GM19239 (cell line): ENCODE measurements at places on chromosomes 13 and 19.
A peak's percentile ranks its signal among the peaks of the same experiment; 100 is the strongest.

DNA sequence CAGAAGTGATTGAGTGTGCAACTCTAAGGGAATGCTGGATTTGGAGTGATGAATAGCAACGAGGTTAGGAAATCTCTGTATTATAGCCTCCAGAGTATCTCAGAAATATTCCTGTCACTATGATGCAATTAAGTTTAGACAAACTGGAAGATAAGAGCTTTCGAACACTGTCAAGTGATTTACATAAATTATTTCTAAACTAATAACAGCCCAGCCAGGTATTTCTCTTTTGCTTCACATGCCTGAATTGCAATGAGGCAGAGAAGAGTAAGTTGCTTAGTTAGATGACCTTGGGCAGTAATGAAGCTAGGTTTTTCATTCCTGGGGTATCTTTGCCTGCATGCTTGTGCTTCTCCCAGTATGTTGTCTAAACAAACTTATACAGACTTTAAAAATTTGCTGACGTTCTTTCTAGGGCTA, 134.5 kb downstream of the LMO7 start:
- no peak for DNase-seq

DNA sequence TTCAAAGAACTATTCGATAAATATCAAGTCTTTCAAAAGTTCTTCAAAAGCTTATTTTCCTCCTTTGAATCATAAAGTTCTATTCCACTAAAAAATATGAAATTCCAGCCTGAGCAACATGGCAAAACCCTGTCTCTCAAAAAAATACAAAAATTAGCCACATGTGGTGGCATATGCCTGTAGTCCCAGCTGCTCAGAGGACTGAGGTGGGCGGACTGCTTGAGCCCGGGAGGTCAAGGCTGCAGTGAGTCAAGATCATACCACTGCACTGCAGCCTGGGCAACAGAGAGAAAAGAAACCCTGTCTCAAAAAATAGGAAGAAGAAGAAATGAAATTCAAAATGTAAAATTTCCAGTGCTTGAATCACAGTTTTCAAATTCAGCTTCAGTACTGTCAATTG, 24.6 kb downstream of the CAB39L start:
- DNase-seq = no peak

GRCh38 chr13:38900188-38900587, 90.4 kb downstream of the STOML3 start:
- DNase-seq = no peak

GRCh38 chr19:41352609-41353465, 885 bp downstream of the TGFB1 start:
- DNase-seq = peak; percentile 62

DNA sequence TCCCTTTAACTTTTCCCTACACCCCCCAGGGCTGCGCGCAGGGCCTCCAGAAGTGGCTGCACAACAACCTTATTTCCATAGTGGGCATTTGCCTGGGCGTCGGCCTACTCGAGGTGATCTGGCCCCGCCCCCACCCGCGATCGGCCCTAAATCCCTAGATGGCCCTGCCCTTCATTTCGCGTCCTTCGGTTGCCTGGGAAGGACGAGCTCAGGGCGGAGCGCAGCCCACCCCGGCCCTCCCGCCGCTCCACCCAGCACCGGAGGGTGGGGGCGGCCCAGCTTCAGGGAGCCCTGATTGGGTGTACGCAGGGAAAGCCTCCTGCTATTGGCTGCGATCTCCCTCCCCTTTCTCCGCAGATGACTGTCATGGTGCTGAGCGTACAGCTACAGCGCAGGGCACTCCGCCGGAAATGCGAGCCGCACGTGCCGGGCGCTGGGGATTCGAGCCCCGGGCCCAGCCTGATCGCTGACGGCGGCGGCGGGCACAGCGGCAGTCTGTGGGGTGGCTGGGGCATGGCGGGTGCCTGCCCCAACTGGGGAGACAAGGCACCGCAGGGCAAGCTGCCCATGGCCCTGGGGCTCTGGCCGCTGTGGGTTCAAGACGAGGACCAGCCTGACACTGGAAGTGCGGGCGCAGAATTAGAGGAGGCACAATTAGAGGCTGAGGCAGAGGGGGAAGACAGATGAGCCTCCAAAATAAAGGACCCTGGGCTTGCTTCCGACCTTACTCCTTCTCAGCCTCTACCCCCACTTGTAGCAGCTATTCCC, 4.3 kb downstream of the CD37 start:
- DNase-seq = no peak

DNA sequence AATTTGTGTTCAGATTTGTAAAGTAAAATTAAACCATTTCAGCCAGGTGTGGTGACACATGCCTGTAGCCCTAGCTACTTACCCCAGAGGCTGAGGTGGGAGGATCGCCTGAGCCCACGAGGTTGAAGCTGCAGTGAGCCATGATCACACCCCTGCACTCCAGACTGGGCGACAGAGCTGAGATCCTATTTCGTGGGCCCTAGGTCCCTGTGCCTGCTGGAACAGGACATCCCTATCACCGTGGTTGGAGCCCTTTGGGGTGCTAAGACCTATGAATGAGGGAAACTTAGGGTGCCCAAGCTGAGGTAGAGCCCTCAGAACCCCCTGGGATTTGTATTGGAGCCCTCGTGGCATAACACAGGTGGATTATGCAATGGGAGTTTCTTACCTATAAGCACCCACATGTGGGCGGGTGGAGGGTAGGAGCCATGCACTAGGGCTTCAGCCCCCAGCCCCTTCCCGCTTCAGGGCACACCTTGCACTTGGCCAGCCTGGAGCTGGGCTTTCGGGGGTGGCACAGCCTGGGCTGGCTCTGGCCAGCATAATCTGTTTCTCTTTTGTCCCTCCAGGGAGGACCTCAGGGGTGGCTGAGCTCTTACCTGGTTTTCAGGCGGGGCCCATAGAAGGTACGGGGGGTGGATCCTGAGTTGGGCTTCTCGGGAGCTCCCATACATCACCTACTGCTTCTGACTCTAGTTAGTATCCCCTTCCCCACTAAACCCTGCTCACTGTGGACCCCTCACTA, 7.2 kb upstream of the USF2 start:
- DNase-seq = no peak

GRCh38 chr13:74732736-74733385, 598.7 kb upstream of the KLF12 start:
- DNase-seq = no peak

DNA sequence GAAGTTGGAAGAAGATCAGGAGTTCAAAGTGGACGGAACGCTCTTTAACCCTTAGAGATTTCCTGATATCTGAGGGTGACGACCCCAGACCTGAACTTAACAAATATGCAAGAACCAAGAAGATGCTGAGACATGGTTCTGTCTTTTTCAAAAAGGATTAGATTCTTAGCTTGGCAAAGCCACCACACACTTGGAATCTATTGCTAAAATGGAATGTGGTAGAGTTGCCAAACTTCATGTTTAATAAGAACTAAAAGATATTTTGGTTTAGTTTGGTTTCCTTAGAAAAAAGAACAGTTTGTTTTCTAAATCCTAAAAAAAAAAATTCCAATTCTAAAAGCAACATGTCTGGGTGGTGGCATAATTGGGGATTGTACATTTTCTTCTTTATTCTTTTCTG, 29.5 kb downstream of the UNC13A start:
- DNase-seq = no peak

- DNase-seq = no peak
These were observed 30.9 kb downstream of the C19orf47 start for GRCh38 chr19:40317338-40317737.

DNA sequence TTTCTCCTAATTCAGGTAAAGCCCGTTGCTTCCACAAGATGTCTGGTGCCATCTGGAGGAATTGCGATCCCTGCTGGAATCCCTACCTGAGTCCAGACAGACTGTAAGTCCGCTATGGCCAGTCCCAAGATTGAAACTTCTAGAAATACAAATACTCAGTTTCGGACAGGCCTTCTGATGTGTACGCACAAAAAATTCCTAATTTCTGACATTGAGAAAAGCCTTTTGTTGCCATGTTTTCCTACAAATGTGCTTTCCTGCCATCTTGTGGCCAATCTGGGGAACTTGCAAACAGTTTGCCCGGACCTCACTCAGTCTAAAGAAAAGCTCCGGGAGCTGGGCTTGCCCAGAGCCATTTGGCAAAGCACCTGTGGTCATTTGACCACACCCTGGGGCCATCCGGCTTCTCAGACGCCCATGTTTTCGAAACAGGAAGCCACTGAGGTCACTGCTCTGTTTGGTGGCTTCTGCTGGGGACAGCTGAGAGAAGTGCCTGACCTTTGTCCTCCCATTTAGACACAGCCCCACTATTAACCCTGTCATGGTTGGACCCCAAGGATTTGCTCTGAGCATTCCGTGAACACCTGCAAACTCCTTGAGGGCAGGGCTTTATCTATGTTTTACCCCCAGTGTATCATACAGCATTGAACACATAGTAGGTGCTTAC, 79.4 kb downstream of the SLC15A1 start:
- DNase-seq = peak; percentile 63

GRCh38 chr13:73673931-73674330, 460.3 kb downstream of the KLF12 start:
- no peak for DNase-seq

DNA sequence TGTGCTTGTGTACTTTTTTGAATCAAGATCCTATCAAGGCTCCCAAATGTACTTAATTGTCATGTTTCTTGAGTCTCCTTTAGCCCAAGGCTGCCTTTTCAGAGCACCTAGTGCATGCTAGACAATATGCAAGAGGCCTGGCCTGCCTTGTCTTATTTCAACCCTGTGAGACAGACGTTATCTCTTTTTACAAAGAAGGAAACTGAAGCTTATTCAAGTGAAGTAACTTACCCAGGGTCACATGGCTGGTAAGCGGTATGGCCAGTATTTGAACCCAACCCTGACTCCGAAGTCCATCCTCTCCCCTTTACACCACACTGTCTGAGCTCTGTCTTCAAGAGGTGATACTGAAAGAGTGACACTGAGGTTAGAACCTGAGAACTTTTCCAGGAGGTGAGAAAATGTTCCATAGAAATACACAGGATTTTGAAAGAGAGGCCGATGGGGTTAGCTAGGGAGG, 505.1 kb downstream of the FOXO1 start:
- no peak for DNase-seq

GRCh38 chr13:45082964-45083363, 37.3 kb upstream of the GTF2F2 start:
- DNase-seq = no peak

GRCh38 chr19:15274477-15274876, 42.2 kb upstream of the EPHX3 start:
- no peak for DNase-seq

GRCh38 chr19:752652-753517, 2.0 kb downstream of the MISP start:
- DNase-seq = no peak

DNA sequence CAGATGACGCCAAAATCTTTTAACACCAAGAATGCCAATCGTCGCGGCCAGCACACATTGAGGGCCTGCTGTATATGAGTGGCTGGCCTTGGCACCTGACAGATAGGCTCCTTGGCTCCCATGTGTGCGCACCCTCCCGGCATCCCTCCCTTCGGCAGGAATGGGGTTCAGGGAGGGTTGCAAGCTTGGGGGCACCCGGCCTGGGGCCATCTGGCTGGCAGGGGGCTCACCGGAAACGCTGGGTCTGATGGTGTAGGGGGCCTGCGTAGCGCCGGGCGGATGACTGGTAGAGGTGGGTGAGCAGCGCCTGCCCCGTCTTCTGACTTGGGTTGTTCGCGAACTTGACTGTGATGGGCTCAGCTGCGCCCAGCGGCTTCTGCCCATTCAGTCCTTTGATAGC, 22.4 kb downstream of the PRKCSH start:
- DNase-seq = no peak

DNA sequence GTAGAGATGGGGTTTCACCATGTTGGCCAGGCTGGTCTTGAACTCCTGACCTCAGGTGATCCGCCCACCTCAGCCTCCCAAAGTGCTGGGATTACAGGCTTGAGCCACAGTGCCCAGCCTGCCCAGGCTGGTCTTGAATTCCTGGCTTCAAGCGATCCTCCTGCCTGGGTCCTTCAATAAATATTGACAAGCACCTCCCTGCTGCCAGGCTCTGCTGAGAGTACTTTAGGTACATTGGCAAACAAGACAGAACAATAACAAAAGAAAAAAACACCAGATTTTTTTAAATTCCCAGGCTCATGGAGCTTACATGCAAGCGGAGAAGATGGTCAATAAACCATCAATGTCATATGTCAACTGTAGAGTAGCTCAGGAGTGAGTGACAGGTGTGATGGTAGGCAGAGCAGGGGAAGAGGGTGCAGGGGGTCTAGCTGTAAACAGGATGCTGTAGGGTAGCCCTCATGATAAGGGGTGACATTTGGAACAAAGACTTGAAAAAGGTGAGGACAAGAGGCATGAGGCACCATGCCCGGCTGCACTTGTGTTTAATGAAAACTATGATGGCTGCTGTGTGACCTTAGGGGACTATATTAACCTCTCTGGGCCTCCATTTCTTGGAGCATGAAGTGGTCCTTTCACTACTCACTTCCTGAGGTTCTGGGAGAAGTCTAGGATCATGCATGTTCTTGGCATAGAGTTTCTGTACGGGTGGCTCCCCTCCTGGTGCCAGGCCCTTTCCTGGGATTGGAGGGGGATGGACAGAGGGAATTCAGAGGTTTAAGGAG, 19.6 kb downstream of the SULT2B1 start:
- DNase-seq = no peak

GRCh38 chr13:32116210-32116609, 84.6 kb downstream of the FRY start:
- no peak for DNase-seq

DNA sequence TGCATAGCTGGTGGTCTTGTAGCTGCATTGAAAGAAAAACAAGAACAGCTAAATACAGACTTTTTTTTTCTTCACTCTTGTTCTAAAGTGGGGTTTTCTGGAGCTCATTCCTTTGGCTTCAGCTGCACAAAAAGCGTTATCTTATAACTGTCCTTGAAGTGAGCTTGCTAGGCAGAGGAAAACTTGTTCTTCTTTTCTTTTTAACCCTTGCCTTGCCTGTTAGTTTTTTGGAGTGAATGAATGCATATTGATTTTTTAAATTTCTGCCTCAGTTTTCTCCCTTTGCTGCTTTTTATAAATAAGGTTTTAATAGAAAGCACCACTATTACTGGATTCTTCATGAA, 1.5 kb downstream of the ZNF765 start:
- DNase-seq = no peak

- no peak for DNase-seq
These were observed 41.9 kb downstream of the CERS4 start for GRCh38 chr19:8251025-8251472.

- no peak for DNase-seq
These were observed 8.1 kb upstream of the CARM1 start for GRCh38 chr19:10863107-10863717.

GRCh38 chr19:38734176-38734425, 10.2 kb downstream of the CAPN12 start:
- DNase-seq = no peak

DNA sequence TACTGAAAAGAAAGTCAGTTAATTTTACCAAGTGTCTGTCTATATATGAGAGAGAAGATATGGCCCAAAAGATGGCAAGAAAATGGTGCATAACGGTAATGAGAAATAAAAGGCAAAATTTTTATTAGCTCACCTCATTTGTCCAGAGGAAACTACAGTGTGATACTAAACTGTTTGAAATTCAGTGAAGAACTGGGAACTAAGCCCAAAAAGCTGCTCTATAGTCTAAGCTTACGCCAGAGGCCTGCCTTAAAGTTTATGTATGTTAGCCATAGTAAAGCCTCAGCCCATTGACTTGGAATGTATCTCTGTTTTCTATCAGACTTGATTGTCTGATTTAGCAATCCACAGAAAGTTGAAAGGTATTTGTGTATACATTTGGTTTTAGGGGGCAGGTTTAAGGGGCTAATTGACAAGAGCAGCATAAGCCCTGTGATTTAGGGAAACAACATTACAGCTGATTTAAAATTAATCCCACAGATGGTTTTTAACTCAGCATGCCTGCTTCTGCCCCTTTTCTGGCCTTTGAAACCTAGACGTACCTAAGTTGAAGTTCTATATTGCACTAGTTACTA, 91.0 kb upstream of the MAB21L1 start:
- no peak for DNase-seq
